KG1 (cell line): ENCODE measurements at places on chromosomes 1 and 21.

DNA sequence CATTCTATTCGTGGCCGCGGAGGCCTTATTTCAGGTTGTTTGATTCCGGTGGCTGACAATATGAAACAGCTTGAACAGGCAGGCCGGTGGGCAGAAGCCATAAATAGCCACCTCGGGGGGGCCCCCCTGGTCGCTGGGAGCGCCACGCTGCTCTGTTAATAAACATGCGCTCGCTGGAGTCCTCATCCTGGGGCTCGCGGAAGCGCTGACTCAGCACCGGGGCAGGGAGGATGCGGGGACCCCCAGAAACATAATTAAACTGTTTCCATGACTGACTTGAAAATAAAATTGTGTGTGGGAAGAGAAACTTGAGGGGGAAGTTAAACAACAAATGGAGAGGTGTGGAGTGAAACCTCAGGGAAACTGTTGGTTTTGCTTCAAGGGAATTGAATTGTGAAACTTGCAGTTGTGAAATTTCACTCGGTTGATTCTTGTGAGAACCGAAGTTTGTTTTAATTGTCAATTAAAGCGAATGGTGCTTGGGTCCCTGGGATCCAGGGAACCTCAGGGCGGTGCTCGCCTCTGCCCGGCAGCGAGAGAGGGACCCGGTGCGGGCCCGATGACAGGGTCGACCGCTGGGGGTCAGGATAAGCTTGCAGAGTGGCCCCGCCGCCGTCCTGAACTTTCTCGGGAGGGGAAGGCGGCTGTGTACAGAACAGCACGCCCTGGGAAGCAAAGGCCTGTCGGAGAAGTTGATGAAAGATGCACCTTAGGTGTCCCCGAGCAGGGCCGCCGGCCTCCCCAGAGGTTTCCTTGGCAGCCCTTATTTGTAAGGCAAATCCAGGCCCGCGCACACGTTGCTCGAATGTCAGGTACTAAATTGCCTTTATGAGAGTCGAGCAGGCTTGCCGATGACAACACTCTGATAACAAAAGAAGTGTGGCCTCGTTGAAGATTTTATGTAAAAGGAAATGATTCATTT lies 176.9 kb upstream of the LMO4 start:
- DNase-seq = peak; percentile 65

GRCh38 chr1:45135316-45135715 lies 71.1 kb downstream of the ZSWIM5 start:
- no peak for DNase-seq

GRCh38 chr1:93028542-93028941 lies 50.5 kb upstream of the MTF2 start:
- no peak for DNase-seq

- DNase-seq = no peak
Observed at GRCh38 chr1:103941086-103941485, 191.4 kb downstream of the AMY1C start.

- DNase-seq = no peak
Observed at GRCh38 chr1:39272027-39272797, 67.7 kb downstream of the MACF1 start.

GRCh38 chr1:198633675-198634121 lies 5.1 kb upstream of the PTPRC start:
- no peak for DNase-seq

- DNase-seq = no peak
Observed at GRCh38 chr1:165999826-166000225, 167.0 kb downstream of the FAM78B start.

- DNase-seq = no peak
Observed at GRCh38 chr21:44836666-44837471, 19.0 kb upstream of the SUMO3 start.

GRCh38 chr1:114286960-114287359 lies 133.3 kb upstream of the SYT6 start:
- no peak for DNase-seq

- DNase-seq = no peak
Observed at GRCh38 chr1:200337410-200337809, 72.4 kb downstream of the ZNF281 start.

- DNase-seq = no peak
Observed at GRCh38 chr1:221900678-221901077, 158.8 kb upstream of the DUSP10 start.

DNA sequence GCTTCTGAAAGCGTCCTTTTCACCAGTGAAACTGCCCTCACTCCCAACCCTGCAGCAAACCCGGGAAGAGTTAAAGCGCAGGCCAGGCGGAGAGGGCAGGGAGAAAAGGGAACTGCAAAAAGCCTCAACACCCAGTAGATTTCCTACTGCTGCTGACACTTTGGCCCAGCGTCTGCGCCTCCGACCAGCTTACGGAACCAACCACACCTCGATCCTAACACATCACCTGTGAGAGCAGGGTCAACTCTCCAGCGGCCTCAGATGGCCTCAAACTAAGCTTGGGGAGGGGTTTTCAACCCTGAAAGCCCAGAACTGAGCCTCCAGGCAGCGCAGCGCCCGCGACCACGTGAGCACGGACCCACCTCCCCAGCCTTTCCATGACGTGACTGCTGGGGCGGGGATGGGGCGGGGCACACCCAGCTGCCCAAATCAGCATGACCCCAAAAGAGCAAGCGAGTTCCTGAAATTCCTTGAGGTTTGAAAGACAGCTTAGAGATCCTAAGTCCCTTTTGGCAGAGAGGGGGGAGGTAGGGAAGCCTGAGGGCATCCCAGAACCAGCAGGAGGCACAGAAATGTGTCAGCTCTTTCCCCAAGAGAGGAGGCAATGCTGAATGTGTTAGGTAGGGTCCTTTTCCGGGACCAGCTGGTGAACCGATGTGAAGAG lies 59.1 kb downstream of the ITPKB start:
- peak; percentile 49 for DNase-seq

DNA sequence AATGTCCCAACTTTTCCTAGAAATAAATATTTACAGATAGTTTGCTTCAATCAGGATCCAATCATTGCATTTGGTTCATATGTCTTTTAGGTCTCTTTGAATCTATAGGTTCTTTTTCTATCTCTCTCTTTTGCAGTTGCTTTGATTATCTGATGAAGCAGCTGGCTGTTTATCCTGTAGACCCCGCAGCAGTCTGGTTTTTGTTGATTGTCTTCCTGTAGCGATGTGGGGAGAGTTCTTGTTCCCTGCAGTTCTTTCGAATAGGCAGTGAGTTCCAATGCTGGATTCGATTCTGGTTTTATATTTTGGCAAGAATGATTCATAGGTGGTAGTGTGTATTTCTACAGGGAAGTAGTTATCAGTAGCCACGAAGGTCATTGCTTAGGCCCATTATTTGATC lies 7.4 kb upstream of the MIXL1 start:
- DNase-seq = no peak

GRCh38 chr1:64540265-64540791 lies 70.4 kb downstream of the CACHD1 start:
- no peak for DNase-seq

GRCh38 chr1:228261706-228262105 lies 53.9 kb downstream of the OBSCN start:
- DNase-seq = no peak

DNA sequence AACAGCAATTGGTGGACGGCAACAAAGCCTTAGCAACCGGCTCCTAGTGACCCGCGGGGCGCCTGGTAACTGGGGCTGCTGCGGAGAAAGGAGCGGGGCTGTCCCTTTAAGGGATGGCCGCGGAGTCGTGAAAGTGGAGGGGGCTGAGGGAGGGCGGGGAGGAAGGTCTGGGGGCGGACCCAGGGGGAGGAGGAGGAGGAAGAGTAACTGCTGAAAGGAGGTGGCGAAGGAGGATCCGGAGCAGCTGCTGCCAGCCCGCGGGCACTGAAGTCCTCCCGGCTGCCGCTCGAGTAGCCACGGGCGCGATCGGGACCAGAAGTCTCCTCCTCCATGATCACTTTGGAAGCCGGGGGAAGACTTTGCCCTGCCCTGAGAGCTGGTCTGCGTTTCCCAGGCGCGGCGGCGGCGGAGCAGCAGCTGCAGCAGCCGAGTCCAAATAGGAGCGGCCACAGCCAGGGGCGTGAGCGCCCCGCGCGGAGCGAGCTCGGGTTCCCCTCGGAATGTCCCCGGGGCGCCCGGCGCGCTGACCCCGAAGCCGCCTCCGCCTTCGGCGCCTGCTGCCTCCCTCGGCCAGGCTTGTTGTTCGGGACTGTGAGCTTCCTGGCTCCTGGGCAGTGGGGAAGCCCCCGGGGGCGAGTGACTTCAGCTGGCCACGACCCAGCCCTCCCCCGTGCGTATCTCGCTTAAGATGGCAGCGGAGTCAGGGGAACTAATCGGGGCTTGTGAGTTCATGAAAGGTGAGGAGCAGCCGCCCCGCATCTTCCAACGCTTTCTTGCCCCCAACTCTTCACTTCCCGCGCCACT lies at the start of gene CDC14A:
CDC14A (plus strand) TSS at position 240 of the 804 bp plus-strand sequence; CDS start at position 689, 449 bp downstream.
- DNase-seq = peak; percentile 62

DNA sequence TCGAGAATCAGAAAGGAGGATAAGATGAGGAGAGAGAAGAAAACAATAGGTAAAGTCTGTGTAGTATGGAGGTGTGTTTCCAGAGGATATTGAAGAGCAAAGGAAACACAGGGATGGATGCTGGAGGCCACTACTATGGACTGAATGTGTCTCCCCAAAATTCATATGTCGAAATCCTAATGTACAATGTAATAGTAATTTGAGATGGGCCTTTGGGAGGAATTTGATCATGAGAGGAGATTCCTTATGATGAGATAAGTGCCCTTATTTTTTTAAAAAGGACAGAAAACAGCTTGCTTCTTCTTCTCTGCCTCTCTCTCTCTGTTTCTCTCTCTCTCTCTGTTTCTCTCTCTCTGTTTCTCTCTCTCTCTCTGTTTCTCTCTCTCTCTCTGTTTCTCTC lies 602.2 kb upstream of the ADAMTS5 start:
- DNase-seq = no peak

GRCh38 chr1:88731475-88732269 lies 47.6 kb downstream of the PKN2 start:
- no peak for DNase-seq

GRCh38 chr1:48948562-48948961 lies 171.9 kb upstream of the BEND5 start:
- DNase-seq = no peak

DNA sequence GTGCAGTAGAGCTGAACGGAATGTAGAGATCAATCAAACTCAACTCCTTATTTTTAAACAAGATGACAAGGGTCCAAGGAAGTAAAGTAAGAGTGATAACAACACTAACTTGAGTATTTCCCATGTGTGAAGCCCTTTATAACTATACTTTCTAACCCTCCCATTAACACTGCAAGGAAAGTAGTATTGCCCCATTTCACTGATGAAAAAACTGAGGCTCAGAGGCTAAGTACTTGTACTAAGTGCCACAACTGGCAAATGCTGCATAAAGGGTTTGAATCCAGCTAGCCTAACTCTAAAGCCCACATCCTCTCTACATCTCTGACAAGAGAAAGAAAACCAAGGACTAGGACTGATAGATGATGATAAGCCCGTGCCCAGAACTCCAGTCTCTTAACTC lies 8.2 kb upstream of the GJA5 start:
- DNase-seq = no peak

DNA sequence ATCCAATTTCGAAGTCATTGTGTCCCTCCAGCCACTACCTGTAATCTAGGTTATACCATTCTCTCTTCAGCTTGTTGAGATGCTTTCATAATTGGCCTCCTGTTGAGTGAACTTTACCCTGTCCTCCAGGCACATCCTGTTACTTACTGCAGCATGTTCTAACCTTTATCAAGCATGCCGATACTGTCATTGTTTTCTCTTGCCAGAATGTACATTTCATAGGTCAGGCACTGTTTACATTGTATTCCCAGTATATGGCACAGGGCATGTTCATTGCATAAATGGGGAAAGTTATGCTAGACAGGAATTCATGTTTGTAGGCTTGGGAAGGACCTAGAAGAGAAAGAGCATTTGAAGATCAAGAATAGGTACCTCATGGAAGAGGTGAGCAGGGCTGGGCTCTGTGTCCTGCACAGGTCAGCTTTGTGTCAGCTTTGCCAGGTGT lies 10.2 kb downstream of the CXADR start:
- no peak for DNase-seq

DNA sequence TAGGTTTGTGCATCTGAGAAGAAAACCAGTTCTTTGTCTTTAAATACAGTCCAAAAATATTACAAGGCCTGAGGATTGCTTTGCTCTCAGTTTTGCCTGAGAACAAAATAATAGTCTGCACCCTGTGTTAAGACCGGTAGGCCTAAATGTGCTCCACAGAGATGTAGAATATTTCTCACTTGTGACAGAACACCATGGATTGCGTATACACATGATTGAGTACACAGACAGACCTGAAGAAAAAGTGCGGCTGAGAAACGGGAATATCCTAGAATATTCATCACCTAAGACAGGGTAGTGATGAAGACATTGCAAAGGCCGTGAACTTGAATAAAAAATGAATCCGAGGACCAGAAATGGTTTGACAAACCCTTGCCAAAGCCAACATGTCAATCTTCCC lies 155.4 kb downstream of the BRINP3 start:
- DNase-seq = no peak

DNA sequence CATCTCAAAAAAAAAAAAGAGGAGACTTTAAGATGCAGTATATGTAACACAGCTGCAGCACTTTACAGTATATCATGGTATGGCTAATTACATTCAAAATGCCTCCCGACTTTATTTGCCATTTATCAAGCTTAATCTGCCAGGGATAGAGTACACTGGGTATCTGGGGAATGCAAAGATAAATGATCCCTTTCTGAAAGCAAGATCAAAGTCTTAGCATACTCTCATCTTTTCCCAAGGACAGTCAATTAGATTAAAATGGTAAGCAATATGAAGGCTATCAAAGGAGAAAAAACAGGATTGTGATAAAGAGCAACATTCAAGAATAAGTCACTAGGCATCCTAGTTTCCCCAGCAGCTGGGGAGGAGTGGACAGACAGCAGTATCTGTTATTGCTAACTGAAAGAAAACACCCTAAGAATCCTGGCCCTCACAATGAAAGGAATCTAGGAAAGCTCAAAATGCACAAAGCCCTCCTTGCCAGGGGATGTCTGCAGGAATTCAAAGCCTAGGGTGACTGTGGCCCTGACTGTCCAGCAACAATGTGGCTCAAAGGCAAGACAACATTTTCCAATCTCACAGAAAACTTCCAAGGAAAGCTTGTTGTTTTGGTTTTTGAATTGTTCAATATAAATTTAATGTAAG lies 56.7 kb upstream of the RAP1GAP start:
- no peak for DNase-seq

- no peak for DNase-seq
Observed at GRCh38 chr1:86487131-86487810, 18.5 kb downstream of the CLCA1 start.

DNA sequence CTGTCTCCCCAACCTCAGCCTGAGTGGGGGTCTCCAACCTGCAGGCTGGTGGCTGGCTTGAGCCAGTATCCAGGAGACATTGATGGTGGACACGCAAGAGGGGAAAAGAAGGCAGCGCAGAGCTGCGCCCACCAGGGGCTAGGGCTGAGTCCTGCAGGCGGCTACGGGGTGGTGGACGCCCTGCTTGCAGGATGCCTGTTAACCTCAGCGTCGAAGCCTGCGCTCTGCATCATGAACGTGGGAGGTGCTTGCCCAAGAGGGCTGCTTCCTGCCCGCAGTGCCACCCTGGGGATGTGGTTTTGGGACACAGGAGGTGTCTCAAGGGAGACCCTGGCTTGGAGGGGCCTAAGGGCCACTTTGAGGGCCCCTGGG lies 11.6 kb downstream of the CFAP410 start:
- DNase-seq = no peak
